HS-5 (cell line): ENCODE measurements at places on chromosomes 11 and 22.

GRCh38 chr22:20956258-20957101 lies 10.6 kb upstream of the AIFM3 start:
- no peak for DNase-seq

GRCh38 chr11:62142921-62143320 lies 19.1 kb downstream of the INCENP start:
- no peak for DNase-seq

DNA sequence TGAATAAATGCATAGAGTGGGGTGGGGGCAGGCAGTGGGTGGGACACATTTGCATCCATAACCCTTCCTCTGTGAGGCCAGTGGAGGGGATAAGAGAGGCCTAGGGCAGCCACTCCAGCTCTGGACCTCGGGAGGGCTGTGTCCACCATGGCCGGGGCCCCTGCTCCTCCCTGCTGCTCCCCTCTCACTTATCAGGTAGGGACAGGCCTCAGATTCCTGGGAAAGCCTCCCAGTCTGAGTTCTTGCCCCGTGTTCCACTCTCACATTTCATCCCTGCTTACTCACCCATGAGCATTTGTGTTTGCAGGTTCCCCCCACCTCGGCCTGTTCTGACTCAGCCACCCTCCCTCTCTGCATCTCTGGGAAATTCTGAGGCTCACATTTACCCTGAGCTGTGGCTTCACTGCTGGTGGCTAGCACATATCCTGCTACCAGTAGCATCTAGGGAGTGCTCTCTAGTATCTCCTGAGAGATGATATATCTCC lies 128.7 kb upstream of the TOP3B start:
- DNase-seq = peak; percentile 63

DNA sequence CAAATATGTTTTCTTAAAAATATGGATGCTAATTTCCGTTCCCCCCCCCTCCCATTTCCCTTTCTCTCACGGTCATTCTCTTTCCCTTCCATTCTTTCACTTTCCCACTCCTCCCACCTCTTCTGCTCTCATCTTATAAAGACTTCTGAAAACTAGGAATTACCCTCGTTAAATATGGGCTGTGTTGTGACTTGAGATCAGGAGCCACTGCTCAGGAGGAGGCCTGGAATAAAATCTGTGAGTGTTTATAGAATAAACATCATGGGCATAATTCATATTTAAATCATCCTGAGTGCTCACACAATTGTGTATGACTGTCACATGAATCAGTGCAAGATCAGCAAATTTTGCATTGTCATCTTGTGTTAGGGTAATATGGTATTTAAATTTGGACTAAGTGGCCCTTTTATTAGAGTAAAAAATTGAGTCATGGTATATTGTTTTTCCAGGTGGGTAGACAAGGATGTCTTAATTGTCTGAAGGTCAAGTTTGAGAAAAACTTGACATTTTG lies 208.0 kb downstream of the DDX10 start:
- no peak for DNase-seq

GRCh38 chr11:59894616-59895015 lies 16.0 kb downstream of the OOSP3 start:
- DNase-seq = no peak

- DNase-seq = no peak
Observed at GRCh38 chr11:1860108-1860507, 7.2 kb downstream of the LSP1 start.

DNA sequence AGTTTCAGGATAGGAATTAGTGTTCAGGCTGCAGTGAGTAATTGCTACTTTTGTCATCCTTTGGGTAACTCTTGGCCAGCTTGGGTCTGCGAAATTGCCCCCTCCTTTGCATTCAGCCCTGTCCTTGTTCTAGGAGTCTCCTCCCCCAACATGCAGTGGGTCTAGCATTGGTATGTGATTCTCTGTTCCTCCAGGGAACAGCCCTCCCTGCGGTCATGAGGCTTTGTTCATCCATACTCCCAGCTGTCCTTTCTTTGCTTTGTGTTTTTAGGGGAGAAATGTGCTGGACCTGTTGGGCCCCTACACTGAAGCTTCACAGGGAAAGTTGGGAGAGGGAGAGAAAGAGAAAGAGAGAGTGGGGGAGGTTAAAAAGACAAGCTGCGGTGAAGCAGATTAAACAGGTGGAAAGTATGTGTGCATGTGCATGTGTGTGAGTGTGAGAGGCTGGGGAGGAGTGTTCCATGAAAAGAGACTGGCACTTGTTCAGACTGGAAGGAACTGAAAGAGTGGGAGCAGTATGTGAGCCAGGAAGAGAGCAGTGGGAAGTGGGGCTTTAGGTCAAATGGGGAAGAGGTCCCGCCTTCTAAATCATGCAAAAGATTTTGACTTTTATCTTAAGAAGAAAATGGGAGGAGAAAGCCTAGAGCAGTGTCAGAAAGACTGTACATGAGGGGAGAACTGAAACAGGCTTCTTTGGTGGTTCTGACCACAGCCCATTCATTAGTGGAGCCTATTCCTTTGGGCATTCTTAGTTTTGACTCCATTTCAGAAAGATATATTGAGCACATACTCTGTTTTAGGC lies 17.9 kb upstream of the SESN3 start:
- DNase-seq = no peak

GRCh38 chr11:21470521-21470920 lies 722.4 kb upstream of the ANO5 start:
- no peak for DNase-seq

- DNase-seq = no peak
Observed at GRCh38 chr22:17980015-17980590, 44.3 kb downstream of the MICAL3 start.

DNA sequence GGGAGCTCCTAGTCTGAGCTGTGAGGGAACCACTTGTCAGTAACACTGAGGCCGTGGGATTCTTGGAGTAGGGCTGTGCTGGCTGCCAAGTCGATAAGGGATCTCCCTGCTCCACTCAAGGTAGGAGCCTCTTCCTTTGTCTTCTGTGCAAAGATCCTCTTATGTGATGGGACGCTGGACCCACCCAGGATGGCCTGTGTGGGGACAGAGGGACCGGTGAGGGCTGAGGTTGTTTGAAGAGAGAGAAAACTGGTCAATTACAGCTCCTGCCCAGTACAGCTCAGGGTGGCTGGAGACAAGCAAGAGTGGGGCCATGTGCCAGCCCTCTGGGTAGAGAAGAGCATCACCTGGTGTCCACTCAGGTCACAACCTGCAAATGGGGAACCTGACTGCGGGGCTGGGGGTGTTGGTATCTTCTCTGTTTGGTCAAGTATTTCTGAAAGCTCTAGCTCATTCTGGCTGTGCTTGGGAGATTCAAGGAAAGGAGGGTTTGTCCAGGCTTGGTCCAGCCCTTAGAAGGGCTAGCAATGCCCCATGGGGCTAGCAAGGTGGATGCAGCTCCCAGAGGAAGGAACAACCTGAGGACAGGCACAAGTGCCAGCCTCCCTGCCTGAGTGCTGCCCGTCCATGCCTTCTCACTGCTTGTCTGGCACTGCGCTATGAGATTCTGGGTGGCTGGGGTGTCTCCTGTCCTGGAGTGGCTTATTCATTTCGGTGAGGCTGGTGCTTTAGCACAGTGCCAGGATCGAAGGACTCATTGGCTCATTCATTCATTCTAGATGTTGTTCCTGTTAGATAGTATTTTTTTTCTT lies 27.6 kb upstream of the BAIAP2L2 start:
- DNase-seq = no peak

GRCh38 chr22:39241794-39242594 lies 2.8 kb downstream of the PDGFB start:
- no peak for DNase-seq

- no peak for DNase-seq
Observed at GRCh38 chr22:37420686-37421467, 6.4 kb downstream of the ELFN2 start.

DNA sequence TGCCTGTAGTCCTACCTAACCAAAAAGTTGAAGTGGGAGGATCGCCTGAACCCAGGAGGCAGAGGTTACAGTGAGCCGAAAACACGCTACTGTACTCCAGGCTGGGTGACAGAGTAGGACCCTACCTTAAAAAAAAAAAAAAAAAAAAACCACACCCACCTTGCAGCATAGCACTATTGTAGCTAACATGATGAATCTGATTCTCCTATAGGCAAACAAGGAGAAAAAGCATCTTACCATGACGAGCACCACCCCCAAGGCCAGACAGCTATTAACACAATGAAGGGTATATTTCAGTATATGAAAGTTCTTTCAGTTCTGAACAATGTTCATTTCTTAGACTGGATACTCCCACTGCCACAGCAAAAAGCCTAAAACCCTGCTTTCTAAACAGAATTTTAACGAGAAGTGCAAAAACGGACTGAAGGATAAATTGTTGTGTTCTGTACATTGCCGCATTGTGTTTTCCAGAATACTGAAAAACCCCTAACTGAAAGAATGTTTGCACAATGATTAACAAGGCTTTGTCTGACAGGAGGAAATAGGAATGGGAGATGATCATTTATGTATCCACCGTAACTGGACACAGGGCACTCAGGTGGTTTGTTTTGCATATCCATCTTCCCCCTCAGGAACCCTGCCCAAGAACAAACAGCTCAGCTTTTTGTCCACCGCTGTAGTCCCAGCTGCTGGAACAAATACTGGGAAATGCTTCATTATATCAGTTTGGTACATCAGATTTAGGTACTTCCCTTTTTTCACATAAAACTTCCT lies 8.9 kb downstream of the PISD start:
- no peak for DNase-seq

DNA sequence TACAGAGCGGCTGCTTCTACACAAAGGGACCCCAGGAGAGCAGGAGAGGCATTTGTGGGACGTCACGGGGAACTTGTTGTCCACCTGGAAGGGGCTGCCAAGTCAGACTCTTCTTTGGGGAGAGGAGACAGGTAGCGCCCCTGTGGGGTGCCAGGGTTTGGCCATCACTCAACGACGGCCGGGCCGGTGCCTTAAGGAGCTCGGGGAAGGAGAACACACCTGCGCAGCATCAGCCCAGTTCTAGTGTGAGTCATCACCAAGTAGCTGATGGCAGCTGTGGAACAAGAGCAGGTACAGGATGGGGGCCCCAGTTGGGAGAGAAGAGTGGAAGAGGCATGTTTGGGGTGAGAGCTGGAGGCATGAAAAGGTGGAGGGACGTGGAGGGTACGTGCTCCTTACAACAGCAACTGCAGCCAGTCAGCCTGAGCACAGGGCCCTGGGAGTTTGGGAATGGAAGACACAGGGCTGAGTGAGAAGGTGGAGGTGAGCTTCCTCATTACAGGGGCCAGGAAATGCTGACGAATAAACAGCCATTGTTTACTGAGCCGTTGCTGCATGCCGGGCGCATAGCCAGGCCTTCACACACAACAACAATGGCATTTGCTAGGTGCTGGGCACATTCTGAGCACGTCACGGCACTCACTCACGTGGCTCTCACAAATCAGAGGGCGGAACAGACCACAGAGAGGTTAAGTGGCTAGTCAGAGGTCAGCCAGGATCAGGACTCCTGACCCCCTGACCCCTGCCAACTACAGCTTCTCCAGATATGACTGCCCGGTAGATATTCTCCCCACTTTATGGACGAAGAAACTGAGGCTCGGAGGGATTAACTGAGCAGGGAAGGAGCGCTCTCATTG lies 29.1 kb upstream of the TP53I11 start:
- DNase-seq = no peak

DNA sequence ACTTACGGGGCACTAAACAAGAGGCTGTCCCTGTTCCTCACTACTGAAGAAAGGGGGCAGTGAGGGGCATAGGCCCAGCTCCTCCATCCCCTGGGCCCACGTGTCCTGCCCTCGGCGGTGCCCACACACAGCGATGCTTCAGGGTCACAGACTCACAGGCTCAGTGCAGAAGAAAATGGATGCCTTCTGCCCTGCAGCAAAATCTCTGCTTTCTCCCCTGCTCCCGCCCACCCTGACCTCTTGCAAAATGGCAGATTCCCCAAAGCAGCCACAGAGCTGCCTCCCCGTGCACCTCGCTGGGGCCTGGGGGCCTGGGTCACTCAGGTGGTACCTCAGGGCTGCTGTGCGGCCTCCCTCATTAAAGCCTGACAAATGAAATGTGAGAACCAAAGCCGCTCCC lies 204.0 kb downstream of the DSCAML1 start:
- no peak for DNase-seq

- no peak for DNase-seq
Observed at GRCh38 chr22:19124377-19124776, 2.2 kb upstream of the DGCR2 start.

GRCh38 chr22:31496735-31497146 lies 405 bp downstream of the SFI1 start:
- no peak for DNase-seq
